ENCODE measurements at places on chromosomes 6 and 20.

DNA sequence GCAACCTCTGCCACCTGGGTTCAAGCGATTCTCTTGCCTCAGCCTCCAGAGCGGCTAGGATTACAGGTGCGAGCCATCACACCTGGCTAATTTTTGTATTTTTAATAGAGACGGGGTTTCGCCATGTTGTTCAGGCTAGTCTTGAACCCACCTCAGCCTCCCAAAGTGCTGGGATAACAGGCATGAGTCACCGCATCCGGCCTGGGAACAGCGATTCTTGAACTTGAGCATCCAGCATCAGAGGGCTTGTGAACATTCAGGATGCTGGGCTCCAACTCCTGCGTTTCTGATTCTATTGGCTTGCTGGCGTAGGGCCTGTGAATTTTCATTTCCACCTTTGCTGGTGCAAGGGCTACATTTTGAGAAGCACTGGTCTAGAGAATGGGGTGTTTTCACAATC, 24.5 kb upstream of the PIM1 start:
- no peak for DNase-seq

- no peak for DNase-seq
Measured at GRCh38 chr20:31923388-31924331, 28.2 kb downstream of the PDRG1 start.

DNA sequence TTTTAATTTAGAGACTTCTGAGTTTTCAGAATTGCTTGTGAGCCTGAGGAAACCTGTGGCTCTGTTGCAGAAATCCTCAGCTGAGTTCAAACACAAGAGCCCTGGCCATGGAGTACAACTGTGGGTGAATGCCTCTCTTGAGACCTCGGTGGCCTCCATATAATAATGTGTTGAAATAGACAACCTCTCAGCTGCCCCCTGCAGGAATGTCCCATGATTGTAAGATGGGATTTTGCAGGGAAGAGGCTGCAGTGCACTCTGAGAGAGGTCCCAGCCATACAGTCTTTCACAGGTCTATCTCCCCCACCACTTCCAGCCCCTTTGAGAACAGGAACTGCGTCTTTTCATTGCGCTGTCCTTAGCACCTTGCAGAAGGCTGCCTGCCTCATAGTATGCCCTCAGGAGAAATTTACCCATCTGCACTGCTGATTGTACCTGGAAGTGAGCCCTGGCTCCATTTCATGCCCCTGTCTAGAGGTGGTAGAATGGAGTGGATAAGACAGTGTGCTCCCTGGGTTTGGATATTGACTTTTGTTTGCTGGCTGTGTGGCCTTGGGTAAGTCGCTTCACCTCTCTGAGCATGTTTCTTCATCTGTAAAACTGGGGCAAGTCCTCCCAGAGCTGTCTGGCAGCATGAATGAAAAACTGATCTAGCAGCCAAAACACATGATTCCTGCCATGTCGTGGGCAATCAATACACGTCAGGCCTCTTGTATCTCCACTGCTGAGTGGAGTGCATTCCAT, 16.8 kb upstream of the CDH22 start:
- no peak for DNase-seq

- DNase-seq, result no peak
Measured at GRCh38 chr6:163461696-163462095, 47.2 kb downstream of the QKI start.

- no peak for DNase-seq
Measured at GRCh38 chr6:52922161-52922560, 12.7 kb upstream of the GSTA3 start.

DNA sequence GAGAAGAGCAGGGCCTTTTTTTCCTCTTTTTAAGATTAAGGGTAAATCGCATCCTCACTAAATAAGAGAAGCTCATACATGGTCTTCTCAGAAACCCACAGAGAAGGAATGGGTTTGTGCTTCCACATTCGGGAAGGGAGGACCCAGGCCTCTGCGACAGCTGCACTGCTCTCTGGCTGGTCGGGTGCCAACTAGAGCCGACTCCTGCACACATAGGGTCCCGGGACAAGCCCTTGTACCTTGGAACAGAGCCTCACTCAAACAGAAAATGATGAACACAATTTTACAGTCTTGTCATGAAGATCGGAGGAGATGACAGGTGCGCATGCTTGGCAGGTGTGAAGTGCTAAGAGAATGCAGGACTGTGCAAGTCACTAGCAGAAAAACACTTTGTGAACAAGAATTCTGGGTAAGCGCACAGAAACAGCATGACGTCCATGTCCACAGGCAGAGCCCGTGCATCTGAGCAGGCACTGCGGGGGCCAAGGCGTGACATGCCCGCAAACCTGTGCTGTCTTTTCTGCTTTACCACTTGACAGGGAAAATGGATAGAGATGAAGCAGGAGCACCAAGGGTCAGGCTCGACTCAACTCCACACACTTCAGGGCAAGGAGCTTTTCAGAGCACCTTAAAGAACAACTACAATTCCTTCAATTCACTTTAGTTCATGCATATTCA, 101.0 kb upstream of the MPC1 start:
- DNase-seq, result no peak

- no peak for DNase-seq
Measured at GRCh38 chr6:35302604-35303241, 5.1 kb downstream of the DEF6 start.

DNA sequence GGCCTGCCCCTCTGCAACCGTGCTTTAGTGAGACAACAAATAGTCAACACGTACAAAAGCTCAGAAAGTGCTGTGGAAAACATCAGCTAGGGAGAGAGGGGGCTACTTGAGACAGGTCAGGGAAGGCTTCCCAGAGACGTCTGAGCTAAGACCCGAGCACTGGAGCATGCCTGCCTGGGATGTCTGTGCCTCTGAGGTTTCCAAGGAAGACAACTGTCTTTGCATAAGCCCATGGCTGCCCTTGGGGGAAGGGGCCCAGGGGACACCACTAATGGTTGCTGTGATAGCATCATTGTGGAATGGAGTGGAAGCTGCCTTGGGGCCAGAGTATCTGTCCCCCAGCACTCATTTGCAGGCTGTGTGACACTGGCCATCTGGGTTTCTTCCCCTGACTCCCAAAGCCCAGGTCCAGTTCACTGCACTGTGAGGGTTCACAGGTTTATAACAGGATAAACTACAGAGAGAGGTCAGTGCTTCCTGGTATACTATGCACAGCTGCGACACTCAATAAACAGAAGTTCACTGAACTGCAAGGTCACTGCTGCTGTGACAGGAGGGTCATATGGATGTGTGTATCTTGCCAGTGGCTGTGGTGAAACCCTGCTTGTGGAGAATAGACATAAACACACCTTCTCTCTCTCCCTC, 1.5 kb upstream of the ARFGEF2 start:
- DNase-seq, result no peak

- no peak for DNase-seq
Measured at GRCh38 chr6:6851059-6851948, 256.5 kb upstream of the RREB1 start.

All from cerebellar nuclear complex (tissue), 1 donor.